ENCODE measurements at places on chromosomes 1 and 21. TPM values are rescaled to one million over a fixed set of nuclear protein-coding genes. Genes with fewer than 3 reads are reported as not detected.

Gene PTAFR
- 2.3 TPM for total RNA-seq

Gene FCAMR
- total RNA-seq: not detected

DNA sequence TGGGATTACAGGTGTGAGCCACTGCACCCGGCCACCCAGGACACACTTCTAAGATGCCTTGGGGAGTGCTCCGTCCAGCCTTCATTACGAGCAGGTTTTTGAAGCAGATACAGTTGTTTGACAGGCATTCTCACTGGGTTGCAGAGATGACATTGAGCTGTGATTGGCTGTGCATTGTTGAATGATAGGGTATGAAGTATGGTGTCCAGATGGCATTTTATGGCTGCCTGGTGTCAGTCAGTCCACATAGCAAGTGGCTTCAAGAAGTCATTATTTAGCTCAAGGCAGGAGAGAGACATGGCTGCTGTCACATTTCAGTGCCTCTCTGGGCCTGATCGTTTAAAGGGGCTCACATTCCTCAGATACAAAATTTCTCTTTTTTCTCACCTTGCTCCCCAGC, 14.8 kb upstream of the PADI2 start:
- no peak for DNase-seq

DNA sequence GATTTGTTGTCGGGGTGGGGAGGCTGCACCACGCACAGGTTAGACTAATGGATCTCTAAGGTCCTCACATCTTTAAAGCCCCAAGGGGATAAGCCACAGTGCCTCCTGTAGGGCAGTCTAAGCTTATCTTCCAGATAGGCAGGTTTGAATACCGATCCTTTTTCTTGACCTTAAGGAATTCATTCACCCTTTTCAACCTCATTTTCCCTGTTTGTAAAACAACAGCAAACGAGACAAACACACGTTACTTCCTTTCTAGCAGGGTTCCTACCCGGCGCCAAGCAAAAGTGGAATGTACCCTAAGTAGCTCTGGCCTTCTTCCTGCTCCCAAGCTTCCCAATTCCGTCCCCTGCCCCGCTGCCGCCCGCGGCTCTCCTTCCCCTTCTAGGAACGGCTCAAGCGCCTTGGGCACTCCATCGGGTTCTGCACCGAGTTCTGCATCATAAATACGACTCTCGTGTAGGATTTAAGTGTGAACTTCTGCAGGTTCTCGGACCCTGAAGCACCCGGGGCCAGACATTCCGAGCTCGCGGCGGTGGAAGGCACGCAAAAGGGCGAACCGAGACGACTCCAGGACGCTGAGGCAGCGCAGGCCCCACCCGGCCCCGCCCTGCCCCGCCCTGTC, 548 bp upstream of the CDC20 start:
- DNase-seq: peak; percentile 53

DNA sequence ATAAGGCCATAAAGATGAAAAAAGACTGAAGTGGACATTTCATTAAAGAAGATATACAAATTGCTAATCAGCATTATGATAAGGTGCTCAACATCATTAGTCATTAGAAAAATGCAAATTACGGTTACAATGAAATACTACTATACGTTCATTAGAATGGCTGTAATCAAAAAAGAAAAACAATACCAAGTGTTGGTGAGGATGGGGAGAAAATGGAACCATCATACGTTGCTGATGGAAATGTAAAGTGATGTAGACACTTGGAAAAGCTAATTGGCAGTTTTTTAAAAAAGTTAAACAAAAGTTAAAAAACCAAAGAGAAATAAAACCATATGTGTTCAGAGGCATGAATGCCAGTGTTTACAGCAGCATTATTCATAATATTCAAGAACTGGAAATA, 8.6 kb upstream of the SOD1 start:
- DNase-seq: no peak

GRCh38 chr1:75132242-75132811, 1.9 kb upstream of the LHX8 start:
- no peak for DNase-seq

GRCh38 chr1:233337505-233337904, 10.0 kb downstream of the MAP3K21 start:
- peak; percentile 54 for DNase-seq

DNA sequence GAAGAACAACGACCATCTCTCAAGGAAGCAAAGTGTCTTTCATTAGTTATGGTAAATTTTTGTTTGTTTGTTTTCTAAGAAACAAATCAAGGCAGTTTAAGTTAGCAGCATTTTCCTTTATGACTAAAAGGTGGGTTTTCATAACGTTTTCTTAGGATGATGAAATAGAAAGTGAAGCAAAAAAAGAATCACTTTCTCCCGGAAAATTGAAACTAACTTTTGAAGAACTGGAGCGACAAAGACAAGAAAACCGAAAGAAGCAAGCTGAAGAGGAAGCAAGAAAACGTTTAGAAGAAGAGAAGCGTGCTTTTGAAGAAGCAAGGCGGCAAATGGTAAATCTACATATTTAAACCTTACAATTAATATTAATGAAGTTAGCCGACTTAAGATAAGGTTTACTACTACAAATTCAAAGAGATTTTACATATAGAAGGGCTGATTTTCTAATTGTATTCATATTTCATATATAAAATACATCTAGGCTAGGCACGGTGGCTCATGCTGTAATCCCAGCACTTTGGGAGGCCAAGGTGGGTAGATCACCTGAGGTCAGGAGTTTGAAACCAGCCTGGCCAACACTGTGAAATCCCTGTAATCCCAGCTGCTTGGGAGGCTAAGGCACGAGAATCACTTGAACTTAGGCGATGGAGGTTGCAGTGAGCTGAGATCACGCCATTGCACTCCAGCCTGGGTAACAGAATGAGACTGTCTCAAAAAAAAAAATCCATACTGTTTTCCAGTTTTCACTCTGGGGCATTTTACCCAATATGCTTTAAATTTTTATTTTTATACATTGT, 38.3 kb downstream of the NEXN start:
- no peak for DNase-seq

Measured in body of pancreas (tissue), 4 donors.